Inflammatory macrophage treated with lipopolysaccharide for 1 hour (primary cell): ENCODE measurements at places on chromosomes 12 and 14.
A peak's percentile ranks its signal among the peaks of the same experiment; 100 is the strongest.

DNA sequence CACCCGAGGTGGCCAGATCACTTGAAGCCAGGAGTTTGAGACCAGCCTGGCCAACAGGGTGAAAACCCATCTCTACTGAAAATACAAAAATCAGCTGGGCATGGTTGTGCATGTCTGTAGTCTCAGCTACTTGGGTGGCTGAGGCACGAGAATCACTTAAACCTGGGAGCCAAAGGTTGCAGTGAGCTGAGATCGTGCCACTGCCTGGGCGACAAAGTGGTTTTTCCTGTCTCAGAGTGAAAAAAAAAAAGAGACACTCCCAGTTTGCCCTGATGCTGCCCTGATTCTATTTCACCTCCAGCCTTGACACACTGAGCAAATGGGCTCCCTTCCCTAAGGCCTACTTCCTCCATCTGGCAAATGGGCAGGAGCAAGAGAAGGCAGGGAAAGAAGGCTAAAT, 28.5 kb upstream of the PLEK2 start:
- DNase-seq: no peak

GRCh38 chr14:105294142-105294597, 6.6 kb downstream of the BRF1 start:
- no peak for DNase-seq

DNA sequence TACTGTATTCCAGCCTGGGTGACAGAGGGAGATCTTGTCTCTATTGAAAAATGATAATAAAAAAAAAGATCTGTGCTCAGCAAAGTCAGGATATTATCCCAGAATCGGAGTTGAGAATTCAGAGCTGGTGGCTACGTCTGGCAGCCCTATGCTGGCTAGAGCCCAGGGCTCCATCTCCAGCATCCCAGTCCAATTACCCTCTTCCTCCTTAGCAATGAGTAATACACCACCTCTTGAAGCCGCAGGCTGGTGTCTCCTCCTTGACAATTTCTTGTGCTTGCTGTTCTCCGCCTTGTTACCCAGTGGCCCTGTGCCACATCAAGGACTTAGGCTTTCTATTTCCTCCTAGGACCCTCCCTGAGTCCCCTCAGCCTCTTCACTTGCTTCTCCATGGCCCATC, 38.4 kb upstream of the DDX11 start:
- DNase-seq: no peak

GRCh38 chr14:100438678-100439592, 115.8 kb downstream of the SLC25A47 start:
- DNase-seq: no peak

DNA sequence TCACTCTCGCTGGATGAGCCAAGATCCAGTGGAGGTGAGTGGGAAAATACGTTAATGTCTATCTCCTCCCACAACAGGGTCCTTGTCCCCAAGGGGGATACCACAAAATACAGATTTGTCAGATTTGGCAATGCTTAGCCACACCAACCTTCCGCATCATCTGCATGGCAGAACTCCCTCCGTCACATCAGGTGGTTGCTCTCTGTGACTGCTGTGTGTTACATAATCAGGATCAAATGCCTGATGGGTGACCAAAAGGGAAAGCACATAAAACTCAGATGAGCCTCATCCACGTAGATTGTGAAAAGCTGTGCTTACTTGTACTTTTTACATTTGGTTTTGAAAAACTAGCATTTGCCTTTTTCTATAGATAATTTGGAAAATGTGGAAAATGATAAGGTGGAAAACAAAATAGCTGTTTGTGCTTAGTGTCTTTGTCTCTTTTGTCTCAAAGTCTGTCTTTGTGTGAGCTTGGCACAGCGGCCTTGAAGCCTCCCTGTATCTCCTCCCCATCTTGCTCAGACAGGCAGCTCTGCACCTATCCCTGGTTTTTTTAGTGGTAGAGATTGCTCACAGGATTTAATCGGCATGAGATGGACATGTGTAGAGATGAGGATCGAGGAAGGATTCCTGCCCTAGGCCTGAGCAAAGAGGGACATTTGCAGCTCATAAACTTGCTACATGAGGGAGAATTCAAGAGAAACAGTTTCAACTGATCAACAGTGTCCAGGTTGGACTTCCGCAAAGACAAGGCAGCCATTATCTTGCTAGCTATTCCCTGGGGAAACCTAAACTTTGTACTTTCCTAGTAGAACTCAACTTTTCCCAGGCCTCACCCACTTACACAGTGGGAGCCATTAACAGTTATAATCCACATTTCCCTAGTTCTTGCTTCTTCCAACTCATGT, 3.6 kb upstream of the FGF6 start:
- no peak for DNase-seq

- DNase-seq: no peak
Measured at GRCh38 chr14:64762044-64763034, 58.1 kb downstream of the PLEKHG3 start.

- DNase-seq: peak; percentile 7
Measured at GRCh38 chr12:95857799-95858198, 953 bp upstream of the SNRPF start.

GRCh38 chr14:75453817-75454434, 26.1 kb downstream of the JDP2 start:
- DNase-seq: no peak

DNA sequence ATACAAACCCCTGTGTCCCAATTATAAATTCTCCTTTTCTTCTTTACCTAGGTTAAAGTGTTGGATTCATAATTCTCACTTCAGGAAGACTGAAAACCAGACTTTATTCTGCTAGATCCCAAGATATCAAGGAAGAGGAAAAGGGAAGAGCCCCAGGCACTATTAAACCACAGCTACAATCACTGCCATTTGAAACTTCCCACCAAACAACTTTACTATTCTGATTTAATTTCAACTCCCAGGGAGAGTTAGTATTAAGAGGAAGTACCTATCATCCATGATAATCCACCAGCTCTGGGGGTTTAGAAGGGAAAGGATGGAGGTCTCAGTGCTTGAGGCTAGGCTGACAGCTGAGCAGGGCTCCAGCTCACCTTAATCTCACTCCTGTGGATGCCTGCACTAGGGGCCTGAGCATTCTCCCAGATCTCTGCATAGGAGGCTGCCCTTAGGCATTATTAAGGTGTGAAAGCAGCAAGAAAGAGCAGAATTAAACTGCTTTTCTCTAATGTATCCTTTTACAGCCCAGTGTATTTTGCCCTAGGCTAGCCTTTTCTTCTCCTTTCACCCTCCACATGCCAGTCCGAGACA, 52.9 kb downstream of the MYF5 start:
- no peak for DNase-seq

DNA sequence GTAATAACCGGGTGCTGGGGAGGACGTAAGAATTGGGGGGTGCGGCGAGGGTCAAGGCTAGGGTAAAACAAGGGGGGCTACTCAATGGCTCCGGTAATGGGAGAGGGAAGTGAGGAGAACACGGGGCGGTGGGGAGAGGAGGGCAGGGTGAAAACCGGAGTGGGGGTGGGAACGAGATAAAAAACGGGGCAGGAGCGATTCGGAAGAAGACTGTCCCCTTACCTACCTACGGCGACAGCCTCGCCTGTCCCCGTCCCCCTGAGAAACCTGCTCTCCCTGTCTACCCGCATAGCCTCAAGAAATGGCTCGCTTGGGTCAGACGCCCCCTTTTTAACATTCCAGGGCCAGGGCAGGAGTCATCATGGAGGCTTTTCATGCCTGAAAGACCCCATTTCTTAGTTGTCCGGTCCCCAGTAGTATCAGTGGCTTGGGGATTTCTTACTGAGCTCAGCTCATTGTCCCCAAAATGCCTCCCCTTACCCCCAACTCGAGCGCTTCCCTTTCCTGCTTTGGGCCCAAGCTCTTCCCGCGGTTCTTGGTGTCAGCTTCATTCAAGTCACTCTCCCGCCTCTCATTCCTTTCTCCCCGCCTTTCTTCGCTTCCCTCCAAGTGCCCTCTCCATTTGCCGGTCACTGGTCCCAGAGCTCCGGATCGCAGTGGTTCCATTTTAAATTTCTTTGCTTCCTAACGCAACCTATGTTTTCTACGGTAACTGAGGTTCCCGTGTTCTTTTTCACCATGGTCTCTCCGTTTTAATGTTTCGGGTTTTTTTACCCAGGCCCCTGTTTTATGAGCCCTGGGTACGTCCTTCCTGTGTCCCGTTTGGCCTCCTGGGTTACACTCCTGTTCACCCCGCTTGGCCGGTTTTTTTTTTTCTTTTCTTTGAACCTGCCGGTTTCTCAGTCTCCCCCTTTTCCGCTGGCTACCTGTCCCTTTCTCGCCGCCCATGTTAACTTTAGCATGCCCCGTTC, 1.2 kb upstream of the WSB2 start:
- DNase-seq: peak; percentile 52

DNA sequence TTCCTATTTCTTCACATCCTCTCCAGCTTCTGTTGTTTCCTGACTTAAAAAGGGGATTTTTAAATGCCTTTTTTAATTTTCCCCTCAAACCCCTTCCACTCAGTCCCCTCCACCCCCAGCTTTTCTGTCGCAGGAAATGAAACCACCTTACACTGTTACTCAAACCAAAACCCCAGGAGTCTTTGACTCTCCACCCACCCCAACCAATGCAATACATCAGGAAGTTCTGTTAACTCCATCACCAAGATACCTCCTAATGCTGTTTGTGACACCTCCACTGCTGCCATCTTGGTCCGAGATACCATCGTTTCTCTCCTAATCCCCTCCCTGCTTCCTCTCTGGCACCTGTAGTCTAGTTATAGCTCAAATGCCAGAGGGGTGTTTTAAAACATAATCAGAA, 25.4 kb upstream of the CPM start:
- peak; percentile 88 for DNase-seq

GRCh38 chr12:120167529-120168095, 26.9 kb downstream of the GCN1 start:
- no peak for DNase-seq

GRCh38 chr12:96886998-96887677, 19.9 kb upstream of the NEDD1 start:
- no peak for DNase-seq

GRCh38 chr12:47145188-47145587, 65.4 kb upstream of the AMIGO2 start:
- no peak for DNase-seq
